ENCODE measurements at places on chromosomes 7 and 10.

DNA sequence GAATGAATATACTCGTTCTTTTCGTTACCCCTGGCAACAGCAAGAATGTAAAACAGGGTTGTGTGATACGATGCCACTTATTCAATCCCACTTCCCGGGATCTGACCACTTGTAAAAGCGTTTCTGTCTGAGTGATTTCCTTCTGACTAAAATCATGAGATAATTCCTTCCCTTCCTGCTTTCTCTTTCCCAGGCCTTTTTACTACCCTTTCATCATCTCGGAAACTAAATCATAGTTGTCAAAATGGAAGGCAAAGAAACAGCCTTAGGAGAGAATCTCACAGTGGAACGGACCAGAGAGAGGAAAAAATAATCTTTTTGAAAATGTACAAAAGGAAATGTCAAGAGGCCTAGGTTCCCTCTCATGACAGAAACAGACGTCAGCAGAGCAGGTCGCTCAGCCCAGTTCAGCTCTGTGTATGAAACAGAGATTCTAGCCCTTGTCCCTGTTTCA is 29.8 kb downstream of the DIP2C start:
- DNase-seq, result no peak

GRCh38 chr10:87656431-87657072 is 3.1 kb upstream of the PAPSS2 start:
- DNase-seq, result no peak

GRCh38 chr10:17084258-17084657 is 45.4 kb downstream of the CUBN start:
- no peak for DNase-seq

DNA sequence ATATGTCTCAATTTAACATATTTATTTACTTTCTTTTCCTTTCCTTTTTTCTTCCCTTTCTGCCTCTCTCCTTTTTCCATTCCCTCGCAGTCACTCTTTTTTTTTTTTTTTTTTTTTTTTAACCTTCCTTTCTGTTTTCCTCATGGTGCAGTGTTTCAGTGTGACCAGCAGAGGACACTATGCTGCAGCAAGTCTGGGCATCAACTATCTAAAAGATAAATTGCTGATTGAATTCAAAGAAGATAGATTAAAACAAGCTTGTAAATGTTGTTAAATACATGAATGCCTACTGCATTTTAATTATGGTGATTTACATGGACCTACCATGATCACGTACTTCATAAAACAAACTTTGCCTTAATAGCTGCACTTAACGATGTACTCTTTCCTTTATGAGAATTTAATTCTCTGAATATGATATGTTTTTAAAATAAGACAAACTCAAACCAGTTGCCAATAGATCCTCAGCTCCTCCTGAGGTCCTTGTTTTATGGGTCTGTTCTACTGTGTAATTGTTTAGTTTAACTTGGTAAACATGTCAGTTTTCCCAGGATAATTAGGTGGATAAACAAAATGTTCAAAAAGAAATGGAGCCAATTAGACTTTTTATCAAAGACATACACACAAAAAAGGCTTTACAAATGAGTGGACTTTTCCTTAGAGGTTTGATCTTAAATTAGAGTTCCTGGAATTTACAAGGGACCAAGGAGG is 101.0 kb upstream of the AGR3 start:
- no peak for DNase-seq

DNA sequence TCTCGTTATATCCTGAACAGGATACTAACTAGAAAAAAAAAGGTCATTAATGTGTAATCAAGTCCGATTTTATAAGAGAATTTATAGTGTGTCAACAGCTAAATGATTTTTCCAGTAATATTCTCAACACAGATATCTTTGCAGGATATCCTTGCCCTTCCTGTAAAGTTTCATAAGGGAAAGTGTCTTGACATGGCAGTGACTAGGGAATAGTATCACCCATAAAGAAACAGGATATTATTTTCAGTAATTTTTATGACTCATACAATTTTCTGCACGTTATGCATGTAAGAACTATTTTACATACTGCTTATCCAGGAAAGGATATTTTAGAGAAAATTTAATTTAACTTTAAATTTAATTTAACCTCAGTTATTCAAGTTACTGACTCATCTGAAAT is 19.5 kb upstream of the PNLIP start:
- no peak for DNase-seq

GRCh38 chr7:108667216-108667615 is 97.5 kb downstream of the DNAJB9 start:
- DNase-seq, result no peak

DNA sequence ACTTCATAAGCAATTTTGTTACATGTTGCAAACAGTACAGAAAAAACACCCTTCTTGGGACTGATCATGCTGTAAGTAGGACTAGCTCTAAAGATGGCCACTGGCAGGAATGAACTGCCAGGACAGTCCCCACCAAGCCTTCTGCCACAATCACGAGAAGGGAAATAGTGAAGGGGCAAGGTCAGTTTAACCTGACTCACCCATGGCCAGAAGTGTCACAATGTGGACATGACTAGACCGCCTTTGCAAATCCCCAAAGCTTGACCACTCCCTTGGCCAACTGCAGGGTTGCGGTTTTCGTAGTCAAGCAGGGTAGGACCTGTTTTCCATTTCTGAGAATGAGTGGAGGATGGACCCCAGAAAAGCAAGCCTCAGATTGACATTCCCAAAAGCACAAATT is 19.4 kb upstream of the FRAT2 start:
- no peak for DNase-seq

GRCh38 chr10:51547941-51548340 is 151.5 kb downstream of the CSTF2T start:
- no peak for DNase-seq

DNA sequence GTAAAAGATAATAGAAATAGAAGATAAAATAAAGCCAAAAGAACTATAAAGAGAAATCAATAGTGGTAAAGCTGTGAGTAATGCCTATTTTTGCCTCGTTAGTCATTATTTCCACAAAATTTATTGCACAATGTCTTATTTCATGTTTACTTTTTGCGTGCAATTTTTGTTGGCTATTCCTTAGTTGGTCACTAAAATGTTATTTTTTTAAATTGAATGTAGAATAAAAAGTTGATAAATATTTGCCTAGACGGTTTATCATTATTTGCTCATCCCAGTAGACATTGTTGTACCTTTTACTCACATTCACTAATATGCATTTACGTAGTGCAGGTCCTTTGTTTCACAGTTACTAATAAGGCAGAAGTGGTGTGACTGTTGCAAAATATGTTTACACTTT is 227.8 kb upstream of the BMPER start:
- DNase-seq, result no peak

DNA sequence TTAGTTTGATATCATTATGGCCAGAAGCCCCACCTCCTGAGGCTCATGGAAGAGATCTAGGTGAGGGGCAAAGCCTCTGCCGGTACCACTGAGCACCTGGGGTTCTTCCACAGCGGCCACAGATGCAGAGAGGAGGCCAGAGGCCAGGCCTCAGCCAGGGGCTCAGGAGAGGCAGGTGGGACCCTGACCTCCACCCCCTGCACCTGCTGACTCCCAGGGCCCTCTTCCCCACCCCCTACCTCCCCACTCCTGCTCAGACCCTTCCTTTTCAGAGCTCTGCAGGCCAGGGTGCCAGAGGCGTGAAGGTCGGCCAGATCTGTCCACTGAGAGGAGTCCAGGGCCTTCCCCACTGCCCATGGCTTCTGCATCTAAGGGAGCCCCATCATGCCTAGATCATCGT is 178.7 kb upstream of the PPP2R2D start:
- no peak for DNase-seq

- DNase-seq, result no peak
These were observed 197.5 kb downstream of the C7orf25 start for GRCh38 chr7:42714356-42714755.

DNA sequence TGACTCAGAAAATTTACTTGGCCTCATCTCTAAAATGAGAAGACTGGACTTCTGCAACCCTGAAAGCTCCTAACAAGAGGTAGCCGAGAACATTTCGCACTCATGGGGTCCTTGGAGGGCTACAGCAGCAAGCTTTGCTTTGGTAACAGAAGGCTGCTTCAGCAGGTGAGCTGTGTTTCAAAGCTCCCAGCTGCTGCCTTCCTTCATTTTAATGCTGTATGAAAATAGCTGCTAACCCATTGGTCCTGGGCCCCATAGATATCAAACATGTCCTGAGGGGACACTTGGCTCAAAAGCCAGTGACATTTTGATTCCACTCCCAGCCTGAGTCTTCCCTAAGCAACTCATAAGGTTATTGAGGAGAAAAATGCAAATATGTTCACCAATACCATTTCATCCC is 14.3 kb upstream of the MALSU1 start:
- DNase-seq, result no peak

GRCh38 chr10:34696423-34696822 is 118.7 kb downstream of the PARD3 start:
- no peak for DNase-seq

DNA sequence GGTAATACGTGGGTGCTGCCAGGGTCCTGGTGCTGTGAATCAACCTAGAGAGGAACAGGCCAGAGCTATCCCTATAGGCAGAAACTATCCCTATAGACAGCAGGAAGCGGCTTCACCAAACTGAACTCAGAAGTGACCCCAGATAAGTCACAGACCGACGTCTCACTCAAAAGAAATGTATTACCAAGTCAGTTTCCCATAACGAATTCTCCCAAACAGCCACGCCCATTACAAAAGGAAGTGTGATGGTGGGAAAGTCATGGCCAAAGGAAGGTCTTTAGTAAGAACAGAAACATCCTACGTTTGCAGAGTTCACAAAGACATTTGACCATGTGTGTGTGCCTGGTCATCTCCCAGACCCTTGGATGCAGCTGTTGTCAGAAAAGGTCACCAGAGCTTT is 470.8 kb upstream of the ADARB2 start:
- DNase-seq, result no peak

GRCh38 chr10:71349406-71349805 is 30.3 kb downstream of the SLC29A3 start:
- no peak for DNase-seq

DNA sequence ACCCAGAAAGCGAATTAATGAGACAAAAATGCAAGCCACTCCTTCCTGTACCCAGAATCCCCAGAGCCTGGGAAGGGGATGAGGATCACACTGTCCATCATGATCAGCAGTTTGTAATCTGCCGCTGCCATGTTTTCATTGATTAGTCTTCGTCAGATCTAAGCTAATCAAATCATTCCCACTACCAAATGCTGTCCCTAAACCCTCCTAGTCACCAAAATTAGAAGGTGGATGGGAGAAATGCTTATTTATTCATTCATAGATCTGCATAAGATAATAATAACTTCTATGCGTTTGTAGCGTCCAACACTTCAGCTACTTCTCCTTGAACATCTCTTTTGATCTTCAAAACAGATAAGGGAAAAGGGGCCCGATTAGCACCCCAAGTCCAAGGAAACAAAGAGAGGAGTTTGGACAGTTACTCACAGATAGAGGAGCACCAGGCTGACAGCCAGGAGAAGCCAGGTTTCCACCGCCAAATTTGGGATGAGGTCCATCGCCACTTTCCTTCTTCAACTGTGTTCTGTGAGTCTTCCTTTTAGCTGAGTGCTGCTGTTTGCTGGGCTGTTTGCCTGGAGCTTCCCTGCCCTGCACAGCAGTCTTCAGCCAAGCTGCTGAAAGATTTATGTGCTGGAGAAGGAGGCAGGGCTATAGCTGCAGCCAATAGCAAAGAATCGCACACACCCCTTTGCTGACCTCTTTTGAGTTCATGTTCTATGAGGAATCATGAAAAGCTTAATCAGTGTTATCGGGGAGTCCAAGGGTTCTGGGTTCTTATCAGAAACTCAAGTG is at the start of gene CYP3A5:
CYP3A5 (minus strand) TSS at position 597 of the 792 bp plus-strand sequence; CDS start at position 497, 100 bp downstream.
- no peak for DNase-seq
